NCI-H2081 treated with DMSO at 0.1 percent for 48 hours (cell line): ENCODE measurements at places on chromosomes 11 and 22.

- no peak for DNase-seq
Observed at GRCh38 chr11:56764976-56765375, 16.5 kb upstream of the OR9G4 start.

GRCh38 chr22:40679964-40680818, 907 bp downstream of the MCHR1 start:
- DNase-seq: no peak

DNA sequence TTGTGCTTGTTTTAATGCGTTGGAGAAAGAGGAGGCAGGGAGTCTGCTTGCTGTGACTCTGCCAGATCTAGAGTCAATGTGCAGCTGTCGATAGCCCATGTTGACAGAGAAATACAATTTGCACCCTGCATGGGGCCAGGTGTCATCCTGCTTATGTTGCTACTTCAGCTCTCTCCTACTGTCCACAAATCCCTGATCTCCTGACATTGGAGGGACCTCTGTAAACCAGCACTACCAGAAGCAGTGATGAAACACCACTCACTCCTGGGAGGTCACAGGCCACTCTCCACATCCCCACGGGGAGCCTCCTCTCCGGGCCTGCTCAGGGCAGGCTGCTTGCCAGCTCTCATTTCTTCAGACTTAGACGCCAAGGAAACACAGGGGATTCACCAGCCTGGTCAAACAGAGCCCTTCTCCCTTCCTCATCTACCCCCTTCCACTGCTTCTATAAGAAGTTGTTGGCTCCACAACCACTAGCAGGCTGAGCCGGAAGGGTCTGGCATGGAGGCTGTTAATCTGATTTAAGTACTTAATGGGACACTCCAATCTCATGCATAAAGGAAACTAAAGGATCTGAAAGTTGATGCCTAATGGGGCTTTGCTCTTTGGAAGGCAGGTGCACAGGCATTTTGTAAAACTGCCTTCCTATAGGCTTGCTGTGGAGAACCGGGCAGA, 29.9 kb upstream of the CSNK2A3 start:
- no peak for DNase-seq

GRCh38 chr11:66106786-66107599, 36.9 kb downstream of the PACS1 start:
- no peak for DNase-seq

DNA sequence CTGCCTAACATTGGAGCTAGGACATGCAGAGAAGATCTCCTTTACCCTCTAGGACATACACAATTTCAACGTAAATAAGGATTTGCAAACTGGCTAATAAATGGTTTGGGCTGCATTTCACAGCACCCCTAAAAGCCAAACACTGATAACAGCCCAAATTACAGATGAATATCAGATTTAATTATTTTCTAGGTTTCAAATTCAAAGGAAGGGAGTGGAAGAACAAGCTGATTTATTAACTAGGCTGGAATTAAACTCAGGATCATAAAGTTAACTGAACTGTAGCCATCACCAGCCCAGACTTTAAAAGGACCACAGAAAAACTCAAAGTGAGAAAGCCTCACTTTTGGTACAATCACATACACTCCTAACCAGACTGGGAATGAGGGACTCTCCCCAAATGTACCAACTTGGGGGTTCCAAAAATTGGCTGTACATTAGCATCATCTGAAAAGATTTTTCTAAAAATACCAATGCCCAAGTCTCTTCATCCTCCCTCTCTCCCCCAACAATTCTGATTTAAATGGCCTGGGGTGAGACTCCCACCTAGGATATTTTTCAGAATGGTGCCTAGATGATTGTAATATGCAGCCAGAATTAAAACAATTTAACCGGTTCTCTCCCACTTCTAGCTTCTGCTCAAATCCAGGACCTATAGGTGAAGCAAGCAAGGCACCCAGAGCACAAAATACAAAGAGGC, 43.5 kb downstream of the SYTL2 start:
- DNase-seq: no peak

DNA sequence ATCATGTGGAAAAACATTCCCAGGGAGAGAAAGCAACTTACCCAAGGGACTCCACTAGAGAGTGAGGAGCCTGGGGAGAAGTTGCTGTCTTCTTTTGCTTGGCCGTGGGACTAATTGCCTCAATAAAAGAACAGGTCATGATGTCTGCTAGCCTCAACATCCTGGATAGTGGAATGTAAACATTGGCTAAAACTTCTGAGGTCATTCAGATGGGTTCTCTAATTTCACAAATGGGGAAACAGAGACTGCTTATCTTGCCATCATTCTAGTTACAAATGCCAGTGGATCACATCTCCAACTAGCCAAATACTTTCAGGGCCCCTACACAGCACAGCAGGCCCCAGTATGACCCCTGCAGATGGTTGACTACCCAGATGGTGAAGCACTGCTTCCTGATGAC, 28.4 kb upstream of the PAMR1 start:
- DNase-seq: no peak

GRCh38 chr11:86923999-86924766, 31.0 kb downstream of the FZD4 start:
- no peak for DNase-seq

DNA sequence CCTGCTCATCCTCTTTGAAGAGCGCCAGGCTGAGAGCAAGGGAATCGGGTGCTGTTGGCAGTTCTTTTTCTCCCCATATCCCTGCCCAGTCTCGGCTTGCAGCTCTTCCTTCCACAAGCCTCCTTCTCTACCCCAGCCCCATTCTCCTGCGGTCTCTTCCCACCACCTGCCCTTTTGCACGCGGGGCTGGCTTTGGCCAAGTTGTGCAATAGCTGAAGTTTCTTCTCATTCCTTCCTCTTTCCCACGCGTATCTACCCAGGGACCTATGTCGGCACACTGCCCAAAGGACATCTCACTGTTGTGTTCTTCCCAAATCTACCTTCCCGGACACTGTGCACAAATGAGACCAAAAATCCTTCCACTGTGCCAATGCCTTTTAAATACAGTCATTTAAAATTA, 22.3 kb upstream of the HTR3A start:
- DNase-seq: no peak

- DNase-seq: peak; percentile 67
Observed at GRCh38 chr11:117546431-117547194, 219.0 kb downstream of the CEP164 start.

DNA sequence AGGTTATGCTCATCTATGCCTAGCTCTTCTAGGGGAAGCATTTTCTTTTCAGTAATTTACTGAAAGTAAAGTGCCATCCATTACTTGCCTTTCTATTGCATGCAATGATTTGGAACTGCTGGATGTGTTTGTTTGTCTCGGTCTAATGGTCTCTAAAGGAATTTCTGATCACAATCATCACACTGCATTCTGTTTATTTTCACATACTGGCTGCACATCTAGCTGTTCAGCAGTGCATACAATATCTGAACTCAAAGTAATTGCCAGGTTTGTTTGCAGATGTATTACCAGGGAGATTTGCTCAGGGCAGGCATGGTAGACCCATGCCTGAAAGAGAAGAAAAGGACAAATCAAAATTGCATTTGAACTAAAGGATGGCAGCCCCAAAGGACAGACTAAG, 36.4 kb upstream of the CWF19L2 start:
- DNase-seq: no peak

DNA sequence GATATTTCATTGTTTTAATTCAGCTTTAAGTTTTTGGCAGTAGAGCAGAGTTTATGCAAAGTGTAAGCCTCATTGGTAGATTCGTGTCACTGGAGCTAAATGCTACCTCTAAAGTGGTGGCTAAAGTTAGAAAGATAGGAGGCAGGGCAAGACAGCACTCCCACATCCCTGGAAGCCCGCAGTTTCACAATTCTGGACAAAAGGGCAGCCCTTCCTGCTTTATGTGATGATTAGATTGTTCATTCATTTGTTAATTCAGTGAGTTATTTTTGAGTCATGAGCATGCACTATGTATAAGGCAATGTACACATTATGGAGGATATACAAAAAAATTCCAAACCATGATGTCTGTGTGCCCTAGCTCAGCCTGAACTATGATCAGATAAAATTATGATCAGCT, 52.1 kb upstream of the EIF3M start:
- DNase-seq: no peak

- no peak for DNase-seq
Observed at GRCh38 chr22:37018815-37019308, 385 bp downstream of the TST start.

DNA sequence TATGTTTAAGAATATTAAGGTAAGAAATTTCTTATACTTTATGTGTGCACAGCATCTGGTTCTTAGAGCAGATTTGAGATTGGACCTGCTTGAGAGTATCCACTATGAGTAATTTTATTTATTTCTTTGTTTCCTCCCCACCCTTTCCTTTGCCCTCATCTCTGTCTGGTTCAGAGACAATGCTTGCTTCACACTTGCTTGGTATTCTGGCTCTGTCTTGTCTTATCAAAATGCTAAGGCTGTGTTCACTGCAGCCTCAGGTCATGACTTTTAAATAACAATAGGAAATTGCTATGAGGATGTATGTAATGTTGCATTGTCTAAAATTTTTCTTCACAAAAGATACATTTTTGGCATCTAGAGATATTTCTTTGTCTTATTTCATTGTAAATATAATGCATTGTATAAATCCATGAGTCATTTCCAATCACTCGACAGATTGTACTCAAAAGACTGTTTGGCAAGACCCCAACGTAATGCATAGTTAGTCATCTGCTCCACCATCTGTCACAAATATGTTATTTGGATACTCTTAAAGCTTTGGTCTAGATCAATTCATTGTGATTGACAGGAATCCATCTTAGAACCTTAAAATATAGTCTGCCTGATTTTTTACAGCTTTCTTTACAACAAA, 395.7 kb downstream of the AASDHPPT start:
- DNase-seq: no peak

DNA sequence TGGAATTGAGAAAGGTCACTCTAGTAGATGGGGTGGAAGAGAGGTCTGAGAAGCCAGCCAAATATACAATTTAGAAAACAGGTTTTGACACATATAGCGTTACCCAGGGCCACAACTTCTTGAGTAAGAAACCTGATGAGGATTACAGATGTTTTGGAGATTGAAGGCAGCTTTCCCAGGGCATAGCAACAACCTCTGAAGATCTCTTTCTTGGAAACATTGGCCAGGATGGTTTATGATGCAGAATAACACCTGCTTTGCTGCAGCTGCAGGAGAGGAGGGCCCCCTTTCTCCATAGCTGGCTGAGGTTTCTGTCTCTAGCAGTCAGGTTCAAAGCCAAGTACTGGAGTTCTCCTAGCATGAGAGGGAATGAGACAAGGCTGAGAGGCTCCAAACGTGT, 75.1 kb upstream of the NUP50 start:
- DNase-seq: no peak

- no peak for DNase-seq
Observed at GRCh38 chr22:21447694-21448402, 19.3 kb upstream of the TMEM191C start.

DNA sequence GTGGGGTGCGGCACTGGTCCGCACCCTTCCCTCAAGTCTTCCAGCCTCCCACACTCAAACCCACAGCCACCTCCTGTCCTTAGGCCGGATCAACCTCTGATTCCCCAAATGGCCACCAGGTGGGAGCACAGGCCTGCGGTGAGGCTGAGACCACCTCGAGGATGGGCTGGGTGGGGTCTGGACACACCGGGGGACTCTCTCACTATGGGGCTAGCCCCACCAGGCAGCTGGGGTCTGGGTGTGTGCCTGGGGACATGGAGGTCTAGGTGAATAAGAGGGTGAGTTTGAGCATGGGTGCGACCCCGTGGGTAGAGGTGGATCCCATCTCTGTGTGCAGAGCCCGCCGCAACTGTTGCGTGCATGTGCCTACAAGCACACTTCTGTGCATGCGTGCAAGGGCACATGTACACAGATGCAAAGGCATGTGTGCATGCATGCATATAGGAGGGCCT, 32.6 kb downstream of the MYO18B start:
- DNase-seq: no peak

DNA sequence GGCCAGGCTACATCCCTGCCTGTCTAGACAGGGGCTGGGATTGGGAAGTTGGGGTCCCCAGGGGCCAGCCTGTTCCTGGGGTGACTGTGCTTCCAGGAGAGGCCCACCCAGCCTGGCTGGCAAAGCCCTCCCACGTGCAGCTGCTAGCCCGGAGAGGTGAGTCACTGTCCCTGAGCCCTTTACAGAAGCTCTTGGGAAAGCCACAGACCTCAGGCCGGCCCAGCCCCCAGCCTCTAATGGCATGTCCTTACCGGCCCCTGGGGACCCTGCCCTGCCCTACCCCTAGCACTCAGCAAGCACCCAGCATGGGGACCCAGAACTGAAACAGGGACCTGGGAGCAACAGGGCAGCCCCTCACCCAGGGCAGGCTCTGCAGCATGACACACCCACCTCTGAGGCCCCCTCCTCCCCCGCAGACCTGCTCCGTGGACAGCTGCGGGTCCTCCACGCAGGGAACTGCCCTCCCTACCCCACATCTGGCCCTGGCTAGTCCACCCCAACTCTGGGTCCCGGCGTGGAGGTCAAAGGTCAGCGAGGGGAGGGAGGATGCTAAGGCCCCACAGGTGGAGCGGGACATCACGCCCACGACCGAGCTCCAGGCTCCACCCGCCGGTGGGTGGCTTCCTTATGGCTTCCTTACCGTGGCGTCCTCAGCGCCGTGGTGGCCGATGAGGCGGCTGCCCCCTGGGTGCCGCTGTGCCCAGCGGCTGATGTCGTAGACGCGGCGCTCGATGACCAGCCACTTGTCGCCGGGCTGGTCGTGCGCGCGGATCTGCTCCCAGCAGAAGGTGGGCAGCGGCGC, 615 bp downstream of the FADS3 start:
- no peak for DNase-seq

DNA sequence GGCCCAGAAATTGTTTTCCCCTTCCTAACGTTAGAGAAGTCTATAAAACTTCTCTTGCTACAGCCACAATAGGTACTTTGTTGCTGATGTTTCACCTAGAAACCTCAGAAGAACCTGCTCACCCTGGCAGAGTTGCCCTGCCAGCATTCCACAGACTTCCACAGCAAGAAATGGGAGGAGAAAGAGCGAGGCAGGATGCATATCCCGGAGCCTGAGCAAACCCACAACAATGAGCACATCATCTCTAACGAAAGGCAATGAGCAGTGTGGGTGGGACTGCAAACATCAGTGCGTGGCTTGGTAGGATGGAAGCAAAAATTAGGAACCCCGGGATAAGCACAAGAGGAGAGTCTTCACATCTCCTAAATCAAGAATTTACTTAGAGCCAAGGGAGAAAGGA, 892.3 kb downstream of the OPCML start:
- no peak for DNase-seq
